Keratinocyte (primary cell): ENCODE measurements at places on chromosomes 5 and 9.

DNA sequence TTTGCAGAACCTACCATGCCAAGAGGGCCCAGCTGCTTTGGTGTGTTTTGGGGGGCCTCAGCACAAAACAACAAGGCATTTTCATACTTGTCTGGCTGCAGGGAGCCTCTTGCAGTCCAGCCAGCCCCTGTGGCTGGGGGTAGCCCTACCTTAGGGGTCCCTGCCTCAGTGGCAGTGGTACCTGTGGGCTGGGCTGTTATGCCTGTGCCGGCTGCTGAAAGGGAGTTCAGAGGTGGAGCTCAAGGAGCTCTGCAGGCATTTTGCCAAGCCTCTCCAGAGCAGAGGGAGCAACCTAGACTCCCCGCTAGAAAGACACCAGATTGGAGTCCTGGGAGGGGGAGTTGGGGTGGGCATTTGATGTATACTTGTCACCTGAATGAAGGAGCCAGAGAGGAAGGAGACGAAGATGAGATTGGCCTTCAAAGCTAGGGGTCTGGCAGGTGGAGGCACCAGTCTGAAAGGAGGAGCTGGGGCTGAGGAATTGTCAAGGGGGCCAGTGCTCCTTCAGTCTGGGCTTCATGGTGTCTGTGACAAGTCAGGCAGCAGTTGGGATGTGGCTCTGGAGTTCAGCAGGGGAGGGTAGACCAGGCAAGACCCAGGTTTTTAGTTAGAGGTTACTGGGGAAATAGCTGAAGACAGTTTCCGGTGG is 1.5 kb downstream of the SHROOM1 start:
- no peak for DNase-seq
- H3K4me3 ChIP-seq = no peak overlapping the region
- no peaks in the 10 kb centered on the region for H3K4me1 ChIP-seq
- H3K27me3 ChIP-seq = peaks cover 24% of the 10 kb centered on the region
- H3K36me3 ChIP-seq = no peaks in the 10 kb centered on the region

DNA sequence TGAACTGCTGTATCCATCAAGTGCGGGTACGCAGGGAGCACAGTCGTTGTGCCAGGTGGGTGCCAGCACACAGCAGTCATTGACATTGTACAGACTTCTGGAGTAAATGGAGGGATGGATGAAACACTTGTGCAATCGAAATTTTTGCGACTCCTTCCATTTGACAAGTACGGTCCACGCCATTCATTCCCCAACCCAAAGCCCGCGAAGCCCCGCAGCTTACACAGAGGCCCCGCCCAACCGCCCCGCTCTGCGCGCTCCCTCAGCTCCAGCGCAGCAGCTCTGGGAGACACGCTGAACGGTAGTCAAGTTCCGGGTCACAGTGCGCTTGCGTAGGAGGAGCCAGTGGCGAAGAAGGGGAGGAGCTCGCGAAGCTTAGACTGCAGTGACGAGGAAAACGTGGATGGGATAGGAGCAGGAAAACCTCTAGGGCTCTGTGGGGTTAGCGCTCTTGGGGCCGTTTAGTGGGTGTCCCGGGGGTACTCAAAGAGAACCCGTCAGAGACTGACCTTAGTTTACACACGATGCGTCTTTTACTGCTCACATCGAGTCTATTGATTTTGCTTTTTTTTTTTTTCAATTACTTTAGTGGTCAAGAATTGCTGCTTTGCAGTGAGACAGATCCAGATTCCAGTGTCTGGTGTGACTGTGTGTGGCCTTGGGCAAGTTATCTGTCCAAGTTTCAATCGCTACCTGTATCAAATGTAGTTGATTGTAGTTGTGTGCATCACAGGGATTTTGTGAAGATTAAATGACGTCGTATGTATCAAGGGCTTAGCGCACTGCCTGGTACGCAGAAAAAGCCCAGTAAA is 15.3 kb upstream of the MSANTD3 start:
- peaks cover 8% of the 10 kb centered on the region for H3K4me1 ChIP-seq
- peak overlapping the region; percentile 48 for H3K27ac ChIP-seq
- H3K36me3 ChIP-seq = no peaks in the 10 kb centered on the region
- no peak for DNase-seq
- no peaks in the 10 kb centered on the region for H3K27me3 ChIP-seq

DNA sequence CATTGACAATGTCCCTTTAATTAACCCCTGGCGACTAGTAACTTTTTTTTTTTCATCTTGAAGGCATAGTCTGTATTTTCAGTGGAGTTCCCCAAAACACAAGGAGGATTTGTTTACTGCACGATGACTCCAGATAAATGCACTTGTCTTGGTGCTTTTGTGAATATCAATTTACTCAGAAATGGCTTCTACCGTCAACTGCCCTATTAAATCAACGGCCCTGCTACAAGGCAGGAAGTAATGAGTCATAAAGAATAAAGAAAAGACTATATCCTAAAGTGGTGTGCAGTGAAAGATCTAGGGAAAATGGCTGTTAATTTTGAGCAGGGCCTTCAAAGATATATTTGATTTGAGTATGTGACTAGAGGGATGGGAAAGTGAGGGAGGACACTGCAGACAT is 388.3 kb upstream of the CHD1 start:
- H3K27me3 ChIP-seq = no peaks in the 10 kb centered on the region
- no peak for DNase-seq
- no peak overlapping the region for H3K4me3 ChIP-seq
- no peaks in the 10 kb centered on the region for H3K36me3 ChIP-seq

DNA sequence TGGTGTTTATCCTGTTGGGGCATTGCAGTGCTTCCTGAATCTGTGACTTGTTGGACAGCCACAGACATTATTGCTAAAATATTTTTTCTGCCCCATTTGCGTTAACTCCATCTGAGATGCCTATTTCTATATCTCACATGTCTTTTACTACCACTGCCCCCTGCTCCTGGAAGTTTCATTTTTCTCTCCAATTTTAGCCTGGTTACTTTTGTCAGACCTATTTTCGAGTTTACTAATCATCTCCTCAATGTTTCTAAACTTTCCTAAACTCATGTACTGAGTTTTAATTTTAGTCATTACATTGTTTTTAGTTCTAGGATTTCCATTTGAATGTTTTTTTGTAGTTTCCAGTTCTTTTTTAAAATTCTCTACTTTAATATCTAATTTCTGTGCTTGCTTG is 17.6 kb downstream of the HAPLN1 start:
- H3K36me3 ChIP-seq = no peaks in the 10 kb centered on the region
- no peak for DNase-seq
- H3K4me3 ChIP-seq = no peak overlapping the region
- no peaks in the 10 kb centered on the region for H3K4me1 ChIP-seq
- H3K27me3 ChIP-seq = no peaks in the 10 kb centered on the region

- H3K27me3 ChIP-seq = no peaks in the 10 kb centered on the region
- H3K4me1 ChIP-seq = peaks cover 28% of the 10 kb centered on the region
- no peaks in the 10 kb centered on the region for H3K36me3 ChIP-seq
These were observed 88.4 kb upstream of the ADRA1B start for GRCh38 chr5:159827861-159828260.

DNA sequence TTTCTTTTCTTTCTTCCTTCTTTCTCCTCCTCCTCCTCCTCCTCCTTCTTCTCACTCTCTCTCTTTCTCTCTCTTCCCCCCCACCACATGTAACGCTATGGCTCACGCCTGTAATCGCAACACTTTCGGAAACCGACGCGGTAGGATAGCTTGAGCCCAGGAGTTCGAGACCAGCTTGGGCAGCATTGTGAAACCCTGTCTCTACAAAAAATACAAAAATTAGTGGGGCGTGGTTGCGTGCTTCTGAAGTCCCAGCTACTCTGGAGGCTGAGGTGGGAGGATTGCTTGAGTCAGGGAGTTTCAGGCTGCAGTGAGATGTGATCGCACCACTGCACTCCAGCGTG is 736 bp upstream of the GLDC start:
- no peak for DNase-seq
- no peak overlapping the region for H3K27ac ChIP-seq
- H3K36me3 ChIP-seq = no peaks in the 10 kb centered on the region
- H3K4me3 ChIP-seq = peak overlapping the region; percentile 78
- H3K4me1 ChIP-seq = peaks cover 2% of the 10 kb centered on the region

GRCh38 chr5:148645527-148645926 is 8.8 kb downstream of the HTR4 start:
- DNase-seq = no peak
- no peak overlapping the region for H3K4me3 ChIP-seq
- no peaks in the 10 kb centered on the region for H3K36me3 ChIP-seq
- no peaks in the 10 kb centered on the region for H3K4me1 ChIP-seq
- H3K27ac ChIP-seq = no peak overlapping the region

GRCh38 chr9:12988258-12988657 is 213.4 kb downstream of the LURAP1L start:
- no peaks in the 10 kb centered on the region for H3K27me3 ChIP-seq
- no peaks in the 10 kb centered on the region for H3K36me3 ChIP-seq
- no peaks in the 10 kb centered on the region for H3K4me1 ChIP-seq
- no peak for DNase-seq
- H3K27ac ChIP-seq = no peak overlapping the region
